ENCODE measurements at places on chromosomes 4 and X. TPM values are rescaled to one million over a fixed set of nuclear protein-coding genes. Genes with fewer than 3 reads are reported as not detected.

GRCh38 chr4:13933191-13933590 lies 305.7 kb upstream of the BOD1L1 start:
- DNase-seq: no peak

- DNase-seq: no peak
These were observed 31.9 kb downstream of the ACSL1 start for GRCh38 chr4:184793735-184794355.

DNA sequence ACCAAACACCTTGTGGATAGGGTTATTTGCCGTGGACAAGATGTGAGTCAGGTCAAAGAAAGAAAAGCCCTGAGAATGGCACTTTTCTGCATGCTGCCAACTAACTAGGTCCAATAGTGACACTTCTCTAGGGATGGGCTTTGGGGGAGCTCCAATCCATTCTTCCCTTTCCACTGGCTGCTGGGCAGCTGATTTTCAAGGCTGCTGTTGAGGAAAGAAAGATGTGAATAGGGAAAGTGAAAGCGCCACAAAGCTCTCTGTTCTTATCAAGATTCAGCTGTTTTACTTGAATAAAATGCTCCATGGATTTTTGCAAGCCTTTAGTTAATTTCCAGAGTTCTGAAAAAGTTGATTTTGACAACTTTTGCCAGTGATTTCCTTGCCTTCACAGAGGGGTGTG lies 244.2 kb upstream of the F9 start:
- DNase-seq: no peak

DNA sequence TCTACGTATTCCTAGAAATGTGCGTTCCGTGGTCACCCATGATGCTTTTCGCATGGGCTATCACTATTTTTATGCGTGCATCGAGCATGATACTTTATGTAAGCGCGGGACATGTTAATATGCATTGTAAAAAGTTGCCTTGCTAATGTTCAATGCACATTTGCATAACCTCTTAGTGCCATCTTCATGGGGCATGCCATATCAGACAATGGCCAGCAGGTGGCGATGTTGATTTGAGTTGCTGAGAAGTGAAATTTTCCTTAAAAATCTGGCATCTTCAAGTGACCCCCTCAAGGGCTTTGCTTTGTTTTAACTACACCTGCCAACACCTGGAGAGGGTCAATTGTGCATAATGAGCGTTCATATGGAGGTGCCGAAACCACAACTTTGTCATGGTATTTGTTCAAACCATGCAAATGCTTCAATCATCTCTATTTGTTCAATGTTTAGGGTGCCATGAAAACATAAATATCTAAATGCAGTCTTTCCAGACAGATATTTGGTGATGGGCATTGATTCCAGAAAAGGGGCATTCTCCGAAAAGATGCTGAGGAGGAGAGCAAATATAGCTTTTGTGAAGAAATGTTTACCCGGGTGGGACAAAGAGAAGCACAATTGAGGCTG lies 833.9 kb upstream of the PRKX start:
- peak; percentile 12 for DNase-seq

Gene FRG2
- total RNA-seq: not detected

- no peak for DNase-seq
These were observed 24.8 kb downstream of the PDGFC start for GRCh38 chr4:156946516-156947424.

Gene FAM47E
- total RNA-seq: 1.7 TPM

- no peak for DNase-seq
These were observed 330.8 kb upstream of the DKK2 start for GRCh38 chr4:107366900-107367299.

DNA sequence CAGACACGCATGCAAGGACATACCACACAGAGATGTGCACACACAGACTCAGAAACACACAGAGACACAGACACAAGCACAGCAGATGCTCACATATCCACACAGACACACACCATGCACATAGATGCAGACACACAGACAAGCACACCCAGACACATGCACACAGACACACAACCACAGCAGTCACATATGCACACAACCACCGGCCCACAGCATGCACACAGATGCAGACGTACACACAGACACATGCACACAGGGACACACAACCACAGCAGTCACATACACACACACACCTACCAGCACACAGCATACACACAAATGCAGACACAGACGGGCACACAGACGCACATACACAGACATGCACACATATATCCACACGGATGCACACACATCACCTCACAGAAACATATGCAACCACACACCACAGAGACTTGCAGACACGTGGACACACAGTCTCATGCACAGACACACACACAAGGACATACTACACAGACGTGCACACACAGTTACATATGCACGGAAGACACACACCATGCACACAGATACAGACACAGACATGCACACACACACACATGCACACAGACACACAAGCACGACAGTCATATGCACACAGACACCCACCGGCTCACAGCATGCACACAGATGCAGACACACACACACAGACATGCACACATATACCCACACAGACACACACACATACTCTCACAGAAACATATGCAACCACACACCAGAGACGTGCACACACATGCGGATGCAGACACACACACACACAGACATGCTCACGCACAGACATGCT lies 25.2 kb upstream of the SLC25A6 start:
- no peak for DNase-seq

Gene GCNA
- 10.5 TPM for total RNA-seq

Gene SLC10A4
- not detected for total RNA-seq
